HepG2 (cell line): ENCODE measurements at places on chromosomes 2 and 18. TPM values are rescaled to one million over a fixed set of nuclear protein-coding genes. Genes with fewer than 3 reads are reported as not detected.

The GKN2 gene
- total RNA-seq = not detected in 2 replicates

The MARCHF7 gene
- total RNA-seq = 88.5 and 156 TPM in 2 replicates

The CDH19 gene
- not detected in 2 replicates for total RNA-seq

The SCG2 gene
- not detected in 2 replicates for total RNA-seq

The OSGEPL1 gene
- total RNA-seq = 10.2 and 11.1 TPM in 2 replicates

DNA sequence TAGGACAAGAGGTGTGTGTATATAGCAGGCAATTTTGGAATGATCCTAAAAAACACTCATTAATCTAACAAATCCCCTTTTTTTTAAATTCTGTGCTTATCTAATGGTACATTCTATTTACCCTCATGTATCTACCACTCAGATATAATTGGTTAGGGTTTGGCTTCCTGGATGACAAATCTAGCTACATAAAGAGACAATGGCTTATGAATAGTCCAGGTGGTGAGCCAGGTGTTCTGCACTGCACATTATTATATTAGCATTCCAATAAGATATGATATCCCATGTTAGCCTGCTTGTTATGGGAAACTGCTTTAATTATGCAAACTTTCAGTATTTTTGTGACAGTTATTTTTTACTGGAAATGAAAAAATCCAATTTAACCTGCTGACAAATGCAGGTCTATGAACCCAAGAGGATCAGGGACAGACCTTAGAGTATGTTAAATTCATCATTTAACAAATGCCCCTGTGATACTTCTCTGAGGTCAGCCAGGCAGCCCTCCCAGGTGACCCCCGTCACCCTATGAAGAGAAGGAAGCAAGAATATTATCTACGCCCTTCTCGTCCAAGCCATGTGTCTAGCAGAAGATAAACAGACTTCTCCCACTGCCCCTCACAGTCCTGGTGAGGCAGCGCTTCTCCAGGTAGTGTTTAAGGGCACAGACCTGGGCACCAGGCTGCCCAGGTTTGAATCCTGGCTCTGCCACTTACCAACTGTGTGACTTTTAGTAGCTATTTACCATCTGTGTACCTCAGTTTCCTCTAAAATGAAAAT, 83.0 kb downstream of the ADD2 start:
- no peak for DNase-seq

- DNase-seq = peak; percentile 79
Observed at GRCh38 chr2:98385050-98385699, 38.9 kb downstream of the CNGA3 start.

DNA sequence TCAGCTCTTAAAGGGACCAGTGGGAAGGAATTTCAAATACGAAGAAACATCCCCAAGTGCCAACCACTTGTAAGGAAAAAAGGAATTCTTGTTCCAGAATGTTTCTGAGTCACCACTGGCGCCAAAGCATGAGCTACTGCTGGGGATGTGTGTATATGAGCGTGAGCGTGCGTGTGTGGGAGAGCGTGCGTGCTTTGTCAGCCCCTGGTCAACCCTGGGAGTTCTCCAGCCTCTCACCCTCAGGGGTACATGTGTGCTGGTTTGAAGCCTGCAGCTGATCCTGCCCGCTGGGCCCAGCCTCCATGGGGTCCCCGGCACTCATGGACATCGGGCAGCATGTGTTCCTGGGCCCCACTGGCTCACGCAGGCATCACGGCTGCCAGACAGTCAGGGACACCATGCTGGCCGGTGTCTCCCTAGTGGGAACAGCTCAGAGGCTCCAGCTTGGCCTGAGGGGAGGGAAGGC, 17.1 kb downstream of the HS6ST1 start:
- DNase-seq = no peak

GRCh38 chr2:96207774-96208142, 869 bp downstream of the STARD7 start:
- no peak for DNase-seq

- no peak for DNase-seq
Observed at GRCh38 chr2:162487816-162488215, 143.9 kb downstream of the GCA start.

- DNase-seq = no peak
Observed at GRCh38 chr2:200365209-200365608, 58.7 kb downstream of the SPATS2L start.

- peak; percentile 79 for DNase-seq
Observed at GRCh38 chr2:137947728-137948336, 16.4 kb upstream of the HNMT start.

DNA sequence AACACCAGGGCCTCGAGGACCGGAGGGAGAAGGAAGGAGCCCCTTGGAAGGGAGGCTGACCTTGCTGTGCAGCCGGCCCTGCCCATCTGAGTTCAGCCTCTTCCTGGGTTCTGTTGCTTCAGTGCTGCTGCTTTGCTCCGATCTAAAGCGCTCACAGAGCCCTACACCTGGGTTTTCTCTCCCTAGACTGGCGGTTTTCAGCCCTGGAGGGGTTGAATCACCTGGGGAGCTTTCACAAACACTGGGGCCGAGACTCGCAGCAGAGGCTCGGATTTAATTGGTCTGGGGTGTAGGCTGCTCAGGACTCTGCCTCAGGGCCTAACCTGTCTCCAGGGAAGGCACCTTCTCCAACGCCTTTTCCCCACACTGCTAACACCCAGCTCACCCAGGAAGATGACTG, 40.9 kb upstream of the SMAD7 start:
- no peak for DNase-seq

DNA sequence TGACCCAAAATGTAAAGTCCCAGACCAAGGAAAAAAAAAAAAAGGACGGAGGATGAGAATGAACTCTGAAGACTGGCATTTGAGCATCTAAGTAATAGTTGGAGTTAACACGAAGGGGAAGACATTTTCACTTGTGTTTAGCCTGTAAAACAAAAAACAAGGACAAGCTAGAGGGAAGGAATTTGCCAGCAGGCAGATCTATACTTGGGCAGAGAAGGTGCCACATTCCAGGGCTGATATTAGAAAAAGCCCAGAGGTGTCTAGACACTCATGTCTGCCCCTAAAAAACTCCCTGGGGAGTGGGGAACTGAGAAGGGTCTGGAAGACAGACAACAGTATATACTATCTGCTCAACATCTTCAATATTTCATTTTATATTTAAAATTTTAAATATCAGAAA, 171.1 kb downstream of the ZEB2 start:
- no peak for DNase-seq

DNA sequence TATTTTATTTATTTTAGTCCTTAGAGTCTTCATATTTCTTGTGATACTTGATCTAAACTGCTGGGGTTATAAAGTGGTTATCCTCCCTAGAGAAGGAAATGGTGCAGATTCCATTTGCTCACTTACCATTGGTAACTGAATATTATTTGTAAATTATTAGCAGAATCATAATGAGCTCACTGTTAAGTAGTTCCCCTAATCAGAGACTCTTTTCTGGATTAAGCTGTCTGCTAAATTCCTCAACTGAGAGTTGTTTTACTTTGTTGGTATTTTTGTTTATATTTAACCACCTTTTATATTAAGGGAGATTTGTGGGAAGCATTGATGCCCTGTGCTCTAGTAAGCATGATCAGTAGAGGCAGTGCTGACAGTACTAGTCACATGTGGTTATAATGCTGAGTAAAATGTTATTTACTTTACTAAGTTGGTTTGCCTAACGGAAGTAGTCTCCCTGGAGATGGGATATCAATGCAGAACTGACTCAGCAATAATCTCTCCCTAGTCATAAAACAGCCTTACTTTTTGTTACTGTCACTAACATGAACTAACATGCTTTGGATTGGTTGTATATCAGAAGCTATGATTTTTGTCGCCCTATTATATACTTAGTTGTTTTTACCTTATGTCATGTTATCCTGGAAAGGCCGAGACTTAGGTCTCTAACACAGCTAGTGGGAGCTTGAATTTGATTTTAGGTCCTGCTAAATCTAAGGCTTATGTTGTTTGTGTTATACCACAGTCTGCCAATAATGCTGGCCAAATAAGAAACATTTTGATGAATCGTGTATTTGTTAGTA, 166.7 kb downstream of the MCFD2 start:
- peak; percentile 73 for DNase-seq

DNA sequence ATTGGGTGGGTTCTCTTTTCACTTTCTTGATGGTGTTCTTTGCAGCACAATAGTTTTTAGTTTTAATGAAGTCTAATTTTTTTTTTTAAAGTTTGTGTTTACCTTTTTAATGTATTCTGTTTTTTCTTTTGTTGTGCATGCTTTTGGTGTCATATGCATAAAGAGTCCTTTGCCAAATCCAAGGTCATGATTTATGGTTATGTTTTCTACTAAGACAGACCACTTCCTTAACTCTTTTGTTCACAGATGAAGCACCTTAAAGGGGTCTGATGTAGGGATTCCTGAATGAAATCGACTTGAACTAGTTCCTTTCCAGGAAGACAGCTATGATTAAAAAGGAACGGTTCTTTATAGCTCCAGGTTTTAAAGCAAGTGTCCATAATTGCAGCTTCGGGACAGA, 23.1 kb downstream of the LPIN1 start:
- DNase-seq = no peak

- peak; percentile 48 for DNase-seq
Observed at GRCh38 chr2:7044253-7045250, 127.3 kb downstream of the RNF144A start.
